ENCODE measurements at places on chromosomes 6 and 20. TPM values are rescaled to one million over a fixed set of nuclear protein-coding genes. Genes with fewer than 3 reads are reported as not detected.
A peak's percentile ranks its signal among the peaks of the same experiment; 100 is the strongest.

GRCh38 chr6:3407840-3408239, 49.0 kb downstream of the SLC22A23 start:
- DNase-seq, result no peak

DNA sequence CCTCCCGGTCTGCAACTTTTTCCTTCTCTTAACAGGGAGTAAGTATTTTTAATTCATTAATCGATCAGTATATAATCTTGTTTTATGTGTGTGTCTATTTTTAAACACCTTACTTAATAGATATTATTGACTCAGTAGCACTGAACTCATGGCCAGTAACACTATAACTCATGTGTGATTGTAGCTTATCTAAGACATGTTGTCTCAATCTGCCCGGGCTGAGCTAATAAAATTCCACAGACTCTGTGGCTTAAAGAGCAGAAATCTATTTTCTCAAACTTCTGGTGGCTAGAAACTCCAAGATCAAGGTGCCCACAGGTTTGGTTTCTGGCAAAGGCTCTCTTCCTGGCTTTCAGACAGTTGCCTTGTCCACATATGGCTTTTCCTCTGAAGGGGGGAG, 68.8 kb upstream of the TNFAIP3 start:
- no peak for DNase-seq

DNA sequence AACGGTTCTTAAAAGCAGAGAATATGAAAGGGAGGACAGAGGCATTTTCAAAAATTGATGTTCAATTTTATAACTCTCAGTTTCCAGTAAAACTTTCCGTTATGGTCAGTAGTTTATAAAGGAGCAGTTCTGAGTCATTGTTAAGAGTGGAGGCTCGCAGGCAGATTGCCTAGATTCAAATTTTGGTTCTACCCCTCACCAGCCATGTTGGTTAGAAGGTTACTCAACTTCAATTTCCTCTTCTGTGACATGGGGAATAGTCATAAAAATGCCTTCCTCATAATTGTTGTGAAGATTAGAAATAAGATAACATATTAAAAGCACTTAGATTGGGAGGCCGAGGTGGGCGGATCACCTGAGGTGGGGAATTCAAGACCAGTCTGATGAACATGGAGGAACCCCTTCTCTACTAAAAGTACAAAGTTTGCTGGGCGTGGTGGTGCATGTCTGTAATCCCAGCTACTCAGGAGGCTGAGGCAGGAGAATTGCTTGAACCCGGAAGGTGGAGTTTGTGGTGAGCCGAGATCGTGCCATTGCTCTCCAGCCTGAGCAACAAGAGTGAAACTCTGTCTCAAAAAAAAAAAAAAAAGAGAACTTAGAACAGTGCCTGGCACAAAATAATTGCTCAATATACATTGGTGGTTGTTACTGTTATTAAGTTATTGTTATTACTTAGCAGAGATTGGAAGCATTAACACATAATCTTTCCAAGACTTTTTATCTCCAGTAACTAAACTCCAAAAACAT, 348.9 kb downstream of the NRN1 start:
- DNase-seq, result no peak

Gene LGSN
- not detected for total RNA-seq

- no peak for DNase-seq
Observed at GRCh38 chr6:136401749-136402148, 112.1 kb upstream of the BCLAF1 start.

Gene IYD
- total RNA-seq, result not detected

DNA sequence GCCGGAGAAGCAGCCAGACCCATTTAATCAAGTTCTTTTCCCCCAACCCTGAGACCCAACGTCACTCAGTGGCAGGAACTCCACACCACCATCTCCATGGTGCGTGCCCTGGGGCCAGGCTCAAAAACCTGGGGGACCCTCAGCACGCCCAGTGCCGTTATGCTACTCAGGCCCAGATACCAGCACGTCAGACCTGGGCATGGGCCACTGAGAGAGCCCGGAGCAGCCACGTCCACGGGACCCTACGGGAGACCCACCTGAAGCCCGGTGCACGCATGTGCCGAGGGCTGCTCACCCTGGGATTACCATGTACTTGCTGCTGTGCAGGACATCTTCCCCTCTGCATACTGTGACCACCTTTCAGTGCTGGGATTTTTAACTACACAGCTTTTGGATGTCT, 13.8 kb downstream of the SLC2A4RG start:
- DNase-seq, result no peak

Gene BPI
- total RNA-seq, result 0.40 TPM

Gene CD24
- 0.78 TPM for total RNA-seq

Gene TRERF1
- 0.86 TPM for total RNA-seq

DNA sequence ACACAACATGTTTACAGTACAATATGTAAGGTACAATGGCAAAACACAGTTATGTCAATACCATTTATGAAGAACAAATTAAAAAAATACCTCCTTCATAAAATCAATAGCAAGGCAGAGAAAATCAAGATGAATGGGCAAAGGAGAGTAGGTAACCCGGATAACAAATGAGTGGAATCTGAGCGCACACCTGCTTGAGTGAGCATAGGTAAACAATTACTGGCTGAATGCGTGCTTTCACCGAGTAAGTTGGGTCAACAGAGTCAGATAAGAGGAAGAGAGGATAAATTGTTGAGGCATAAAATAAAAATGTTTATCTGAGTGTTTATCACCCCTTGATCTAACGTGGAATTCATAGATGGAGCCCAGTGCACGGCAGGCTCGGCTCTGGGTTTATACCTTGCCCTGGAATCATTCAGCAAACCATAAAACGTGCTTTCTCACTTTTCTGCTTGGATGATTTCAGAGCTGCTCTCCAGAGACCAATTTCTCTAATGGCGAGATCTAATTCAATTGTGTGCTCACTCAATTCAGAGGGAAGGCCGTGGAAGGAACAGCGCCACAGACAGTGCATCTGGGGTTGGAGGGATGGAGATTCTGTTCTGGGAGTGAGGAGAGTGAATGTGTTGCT, 224.8 kb upstream of the MAP3K7 start:
- DNase-seq, result no peak

- DNase-seq, result no peak
Observed at GRCh38 chr20:1164871-1165270, 19.9 kb downstream of the TMEM74B start.

DNA sequence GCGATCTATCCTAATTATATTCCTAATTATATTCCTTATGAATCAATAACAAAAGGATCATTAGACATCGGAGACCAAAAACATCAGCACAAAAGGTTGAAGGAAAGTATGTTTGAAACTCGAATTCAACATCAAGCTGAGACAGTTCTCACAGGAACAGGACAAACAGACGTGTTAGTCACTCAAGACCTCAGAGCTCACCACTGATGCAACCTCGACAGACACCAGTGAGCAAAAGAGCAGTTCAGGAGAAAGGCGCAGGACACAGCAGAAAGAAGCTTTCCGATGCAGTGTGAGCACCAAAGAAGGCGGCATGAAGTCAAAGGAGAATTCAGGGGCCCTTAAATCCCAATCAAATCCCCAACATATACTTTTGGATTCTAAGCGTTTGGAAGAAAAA, 6.3 kb upstream of the RAMACL start:
- no peak for DNase-seq

Gene SMAP1
- 32.5 TPM for total RNA-seq

GRCh38 chr20:22583773-22584521, 425 bp downstream of the FOXA2 start:
- no peak for DNase-seq

DNA sequence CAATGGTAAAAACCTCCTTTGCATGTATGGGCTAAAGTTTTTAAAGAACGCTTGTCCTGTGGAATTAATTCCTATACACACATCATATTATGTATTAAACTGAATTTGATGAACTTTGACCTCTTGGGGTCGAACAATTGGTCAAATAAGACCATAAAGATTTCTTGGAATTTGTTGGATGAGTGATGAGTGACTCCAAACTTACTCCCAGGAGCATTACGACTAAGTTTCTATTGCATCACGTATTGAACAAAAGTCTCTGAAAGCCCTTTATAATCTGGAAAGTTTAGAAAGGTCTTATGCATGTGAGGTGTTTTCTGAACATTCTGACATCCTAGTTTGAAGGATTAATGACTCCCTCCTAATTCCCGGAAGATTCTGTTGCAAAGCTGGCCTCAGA, 126.9 kb upstream of the BMP5 start:
- DNase-seq, result no peak

Gene ESR1
- 0.75 TPM for total RNA-seq

- no peak for DNase-seq
Observed at GRCh38 chr6:121319112-121319553, 15.1 kb downstream of the TBC1D32 start.

- no peak for DNase-seq
Observed at GRCh38 chr20:7744411-7744810, 195.8 kb downstream of the HAO1 start.

GRCh38 chr6:38169221-38169976, 349.9 kb downstream of the ZFAND3 start:
- DNase-seq, result no peak

- no peak for DNase-seq
Observed at GRCh38 chr6:167091026-167091804, 31.7 kb upstream of the CCR6 start.

GRCh38 chr20:57330998-57331397, 1.4 kb downstream of the SPO11 start:
- no peak for DNase-seq

DNA sequence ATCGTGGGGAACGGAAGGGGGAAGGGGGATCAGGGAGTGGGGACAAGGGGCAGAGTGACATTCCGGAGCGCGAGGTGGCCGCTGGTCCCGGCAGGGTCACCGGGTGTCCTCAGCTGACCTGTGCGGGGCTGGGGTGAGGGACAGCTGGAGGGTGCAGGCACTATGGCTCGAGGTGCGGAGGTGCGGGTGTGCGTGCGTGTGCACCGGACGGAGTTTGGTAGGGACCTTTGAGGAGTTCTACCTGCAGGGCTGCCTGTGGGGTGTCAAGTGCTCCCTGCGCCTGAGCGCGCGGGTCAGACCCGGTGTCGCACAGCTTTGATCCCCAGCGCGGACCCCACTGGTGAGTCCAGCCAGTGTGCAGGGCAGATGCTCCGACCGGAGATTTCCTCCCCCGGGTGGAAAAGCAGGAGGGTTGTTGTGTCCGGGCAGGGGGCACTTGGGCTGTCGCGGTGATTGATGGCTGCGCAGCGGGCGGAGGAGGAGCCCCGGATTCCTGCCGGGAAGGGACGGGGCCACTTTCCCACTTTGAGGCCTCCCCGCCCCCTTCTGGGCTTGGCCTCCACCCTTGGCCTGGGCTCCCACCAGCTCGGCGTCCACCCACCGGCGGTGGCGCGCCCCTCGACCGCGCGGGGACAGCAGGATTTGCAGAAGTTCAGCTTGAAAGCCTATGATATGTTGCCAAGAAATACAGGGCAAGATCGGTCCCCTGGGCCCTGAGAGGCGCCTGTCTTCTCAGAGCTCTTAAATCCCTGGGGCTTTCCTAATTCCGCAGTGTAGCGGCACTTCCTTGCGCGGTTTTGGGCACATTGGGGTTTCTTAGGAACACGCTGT, 658 bp downstream of the RIN2 start:
- peak; percentile 89 for DNase-seq

GRCh38 chr20:46117704-46118467, at the start of gene CD40:
TSS of gene CD40 (plus strand) at chr20:46118314. CDS start at chr20:46118344, 30 bp downstream.
- DNase-seq, result peak; percentile 89

Measured in cardiac septum (tissue), 1 donor.